Activated CD4-positive, alpha-beta T cell treated with anti-CD3 and anti-CD28 coated beads, Interleukin-2, amount 50 U/mL, for 48 hours (primary cell): ENCODE measurements at places on chromosomes 1 and 21.

- no peak for DNase-seq
These were observed 28.1 kb upstream of the ZYG11A start for GRCh38 chr1:52814465-52814864.

DNA sequence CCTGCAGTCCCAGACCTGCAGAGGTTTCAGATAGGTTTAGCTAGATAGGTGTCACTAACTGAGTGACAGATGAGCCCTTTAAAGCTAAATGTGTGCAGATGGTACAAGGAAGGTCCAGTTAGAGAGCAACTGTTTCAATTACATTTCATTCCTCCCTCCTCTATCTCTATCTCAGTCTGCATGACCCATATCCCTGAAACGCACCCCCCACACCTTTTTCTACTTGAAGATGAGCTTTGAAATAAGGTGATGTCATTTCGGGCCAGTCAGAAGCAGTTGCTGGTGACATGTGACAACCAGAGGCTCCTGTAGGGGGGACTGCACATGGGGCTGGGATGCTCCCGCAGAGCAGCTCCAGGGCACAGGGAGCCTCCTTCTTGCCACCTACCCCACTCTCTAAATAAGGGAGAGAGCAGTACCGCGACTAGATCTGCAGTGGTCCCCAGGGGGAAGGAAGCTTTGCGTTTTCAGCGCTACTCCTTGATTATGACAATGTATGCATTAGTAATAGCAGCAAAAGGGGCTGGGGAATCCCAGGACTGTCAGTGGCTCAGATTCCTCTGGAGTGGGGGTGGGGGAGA, 4.3 kb downstream of the ATP8B2 start:
- peak; percentile 26 for DNase-seq

GRCh38 chr1:22255341-22256212, 112.7 kb upstream of the WNT4 start:
- DNase-seq = no peak

- no peak for DNase-seq
These were observed 959 bp downstream of the PADI6 start for GRCh38 chr1:17372955-17373354.

GRCh38 chr1:198734323-198735008, 95.6 kb downstream of the PTPRC start:
- no peak for DNase-seq

DNA sequence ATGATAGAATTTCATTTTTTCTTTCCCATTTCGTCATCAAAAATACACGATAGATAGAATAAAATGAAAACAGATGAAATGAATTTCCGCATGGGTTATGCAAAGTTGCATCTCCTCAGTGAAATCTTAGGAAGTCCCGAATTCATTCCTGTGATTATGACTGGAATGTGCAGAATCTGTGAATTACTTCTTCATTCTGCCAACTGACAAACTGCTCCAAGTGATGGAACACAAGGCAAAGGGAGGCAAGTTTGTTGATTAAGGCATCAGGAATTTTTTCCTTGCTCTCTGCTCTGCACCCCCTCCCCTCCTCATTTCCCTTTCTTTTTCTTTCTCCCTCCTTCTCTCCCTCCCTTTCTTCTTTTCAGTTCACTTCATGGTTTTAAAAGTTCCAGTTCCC, 37.0 kb upstream of the ADGRL4 start:
- no peak for DNase-seq

GRCh38 chr21:24590261-24590660, 1017.0 kb downstream of the MRPL39 start:
- DNase-seq = no peak

- no peak for DNase-seq
These were observed 18.4 kb upstream of the EDN2 start for GRCh38 chr1:41502912-41503311.

DNA sequence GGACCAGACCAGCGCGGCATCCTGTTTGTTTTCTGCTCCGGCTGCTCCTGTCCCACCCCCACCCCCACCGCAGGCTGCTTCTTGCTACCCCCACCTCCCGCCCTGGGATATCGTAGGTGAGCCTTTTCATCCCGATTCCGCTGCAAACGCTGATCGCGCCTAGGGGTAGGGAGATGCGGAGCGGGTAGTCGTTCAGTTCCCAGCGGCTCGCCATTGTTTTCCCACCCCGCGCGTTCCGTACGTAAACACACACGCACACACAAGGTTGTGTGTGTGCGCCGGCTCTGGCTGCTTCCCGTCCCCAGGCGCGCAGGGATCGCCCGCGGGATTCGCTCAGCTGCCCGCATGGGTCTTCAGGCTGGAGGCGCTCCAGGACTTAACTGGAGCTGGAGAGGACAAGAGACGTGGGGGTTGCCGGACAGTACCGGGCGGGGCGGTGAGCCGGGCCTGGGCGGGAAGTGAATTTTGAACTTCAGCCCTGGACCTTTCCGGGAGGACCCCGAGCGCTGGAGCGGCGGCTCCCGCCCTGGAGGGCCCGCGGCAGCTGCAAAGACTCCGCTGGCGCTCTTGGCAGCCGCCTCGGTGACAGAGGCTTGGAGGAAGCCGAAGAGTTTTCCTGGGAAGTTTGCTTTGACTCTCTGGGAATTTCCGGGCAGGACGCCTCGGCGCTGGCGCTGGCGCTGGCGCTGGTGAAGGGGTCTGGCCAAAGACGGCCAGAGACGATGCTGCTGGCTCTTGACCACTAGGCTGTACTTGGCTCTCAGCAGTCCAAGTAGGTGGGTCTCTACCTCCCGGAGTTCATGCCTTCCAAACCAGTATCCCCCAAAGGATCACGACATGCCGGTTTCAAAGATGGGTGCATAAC, 1.6 kb downstream of the SOX13 start:
- DNase-seq = peak; percentile 8

- no peak for DNase-seq
These were observed 50.2 kb downstream of the PCNX2 start for GRCh38 chr1:233245191-233245765.

DNA sequence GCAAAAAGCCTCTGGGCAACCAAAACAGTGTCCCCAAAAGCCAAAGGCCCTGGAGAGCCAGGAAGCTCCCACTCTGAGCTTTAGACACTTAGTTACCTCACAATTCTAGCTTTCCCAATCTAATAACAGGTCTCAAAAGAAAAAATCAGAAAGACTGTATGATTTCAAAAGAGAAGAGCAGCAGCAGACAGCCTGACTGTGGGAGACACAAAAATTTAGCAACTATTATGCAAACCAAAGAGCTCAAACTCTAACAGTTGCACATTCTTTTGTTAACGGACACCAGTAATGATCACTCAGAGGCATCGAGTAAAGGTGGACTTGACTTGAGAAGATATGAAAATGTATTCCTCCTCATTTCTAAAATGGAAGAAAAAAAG, 160.1 kb downstream of the SLC45A1 start:
- DNase-seq = no peak

GRCh38 chr1:30263888-30264671, 459.3 kb downstream of the MATN1 start:
- DNase-seq = no peak

DNA sequence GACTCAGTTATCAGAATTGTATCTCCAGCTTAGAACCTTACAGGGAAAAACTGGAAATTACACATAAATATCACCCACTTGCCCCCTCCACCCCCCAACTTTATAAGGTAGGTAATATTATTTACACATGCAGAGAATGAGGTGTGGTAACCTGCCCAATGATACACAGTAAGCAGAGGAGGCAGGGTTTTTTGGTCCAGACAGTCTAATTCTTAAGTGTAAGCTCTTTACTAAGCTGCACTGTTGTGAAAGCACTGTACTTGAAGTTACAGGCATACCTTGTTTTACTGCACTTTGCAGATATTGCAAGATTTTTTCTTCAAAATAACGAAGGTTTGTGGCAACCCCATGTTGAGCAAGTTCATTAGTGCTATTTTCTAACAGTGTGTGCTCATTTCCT, 24.8 kb upstream of the MYOCOS start:
- no peak for DNase-seq

GRCh38 chr21:43027846-43028731, 47.5 kb downstream of the CBS start:
- DNase-seq = no peak

GRCh38 chr1:180230416-180230790, 339 bp downstream of the LHX4 start:
- no peak for DNase-seq

DNA sequence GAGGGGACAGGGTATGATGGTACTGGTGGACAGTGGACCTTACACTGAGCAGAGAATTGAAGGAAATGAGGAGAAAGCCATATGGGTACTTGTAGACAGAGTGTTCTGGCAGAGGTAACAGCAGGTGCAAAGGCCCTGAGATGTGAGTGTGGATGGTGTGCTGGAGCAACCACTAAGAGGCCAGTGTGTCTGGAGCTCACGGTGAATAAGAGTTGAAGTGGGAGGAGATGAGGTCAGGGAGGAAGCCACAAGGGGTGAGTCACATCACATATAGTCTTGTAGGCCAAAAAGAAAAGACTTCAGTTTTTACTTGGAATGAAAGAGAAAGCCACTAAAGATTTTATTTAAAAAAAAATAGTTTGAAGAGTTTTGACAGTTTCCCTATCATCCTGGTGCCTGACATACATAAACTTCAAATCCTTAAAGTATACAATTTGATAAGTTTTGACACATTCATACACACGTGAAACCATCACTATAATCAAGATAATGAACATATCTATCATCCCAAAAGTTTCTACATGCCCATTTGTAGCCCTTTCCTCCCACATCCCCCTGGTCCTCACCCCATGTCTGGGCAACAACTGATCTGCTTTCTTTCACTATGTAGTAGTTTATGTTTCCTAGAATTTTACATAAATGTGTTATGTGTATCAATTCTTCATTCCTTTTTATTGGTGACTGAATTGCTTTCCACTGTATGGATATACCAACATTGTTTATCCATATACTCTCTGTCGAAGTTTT, 148.4 kb downstream of the GPATCH2 start:
- peak; percentile 68 for DNase-seq

DNA sequence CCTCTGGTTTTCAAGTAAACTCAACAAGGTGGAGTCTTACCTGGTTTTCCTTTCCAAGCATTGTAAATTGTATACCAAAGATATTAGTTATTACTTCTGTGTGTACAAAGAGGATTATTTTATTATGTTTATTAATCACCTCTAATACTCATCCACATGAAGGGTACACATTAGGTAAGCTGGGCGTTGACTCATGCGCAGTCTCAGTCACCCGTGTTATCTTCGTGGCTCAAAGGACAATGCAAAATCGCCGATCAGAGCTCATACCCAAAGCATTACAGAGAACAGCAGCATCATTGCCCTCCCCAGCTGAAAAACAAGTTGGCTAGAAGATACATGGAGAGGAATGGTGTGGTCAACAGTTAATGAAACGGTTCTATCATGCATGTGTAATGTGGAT, 148.7 kb downstream of the NR5A2 start:
- DNase-seq = no peak

DNA sequence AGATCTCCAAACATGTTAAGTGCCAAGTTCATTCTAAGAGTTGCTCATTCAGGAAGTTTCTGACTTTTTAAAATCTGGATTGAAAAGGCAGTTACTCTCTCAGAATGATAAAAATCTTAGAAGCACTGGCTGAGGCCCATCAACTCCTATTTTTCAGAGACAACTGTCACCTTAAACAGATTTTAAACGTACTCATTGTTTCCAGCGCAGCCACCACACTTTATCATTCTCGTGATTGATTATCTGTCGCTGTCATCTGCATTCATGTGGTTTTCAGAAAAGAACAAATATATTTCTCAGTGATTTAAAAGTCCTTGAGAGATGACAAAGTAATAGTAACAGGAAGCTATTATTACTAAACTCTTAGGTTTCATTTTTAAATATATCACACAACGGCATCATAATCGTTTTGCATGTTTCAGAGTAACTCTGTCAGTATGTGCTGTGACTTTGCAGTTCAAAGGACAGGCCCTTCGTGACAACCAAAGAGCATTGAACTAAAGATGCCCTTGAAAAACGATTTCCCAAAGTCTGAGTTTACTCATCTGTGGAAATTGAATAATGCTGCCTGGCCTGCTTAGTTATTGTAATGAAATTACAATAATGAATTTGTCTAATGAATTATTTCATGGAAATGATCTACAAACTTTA, 14.9 kb upstream of the KCNK1 start:
- peak; percentile 52 for DNase-seq

GRCh38 chr1:31396633-31397351, 16.2 kb upstream of the SERINC2 start:
- DNase-seq = no peak

GRCh38 chr21:31928656-31929055, 55.8 kb downstream of the HUNK start:
- no peak for DNase-seq

GRCh38 chr1:187977298-187977697, 1148.5 kb downstream of the PLA2G4A start:
- no peak for DNase-seq

GRCh38 chr21:45969921-45970673, 11.5 kb upstream of the COL6A1 start:
- no peak for DNase-seq

GRCh38 chr1:51715369-51715768, 98.5 kb downstream of the OSBPL9 start:
- DNase-seq = no peak

DNA sequence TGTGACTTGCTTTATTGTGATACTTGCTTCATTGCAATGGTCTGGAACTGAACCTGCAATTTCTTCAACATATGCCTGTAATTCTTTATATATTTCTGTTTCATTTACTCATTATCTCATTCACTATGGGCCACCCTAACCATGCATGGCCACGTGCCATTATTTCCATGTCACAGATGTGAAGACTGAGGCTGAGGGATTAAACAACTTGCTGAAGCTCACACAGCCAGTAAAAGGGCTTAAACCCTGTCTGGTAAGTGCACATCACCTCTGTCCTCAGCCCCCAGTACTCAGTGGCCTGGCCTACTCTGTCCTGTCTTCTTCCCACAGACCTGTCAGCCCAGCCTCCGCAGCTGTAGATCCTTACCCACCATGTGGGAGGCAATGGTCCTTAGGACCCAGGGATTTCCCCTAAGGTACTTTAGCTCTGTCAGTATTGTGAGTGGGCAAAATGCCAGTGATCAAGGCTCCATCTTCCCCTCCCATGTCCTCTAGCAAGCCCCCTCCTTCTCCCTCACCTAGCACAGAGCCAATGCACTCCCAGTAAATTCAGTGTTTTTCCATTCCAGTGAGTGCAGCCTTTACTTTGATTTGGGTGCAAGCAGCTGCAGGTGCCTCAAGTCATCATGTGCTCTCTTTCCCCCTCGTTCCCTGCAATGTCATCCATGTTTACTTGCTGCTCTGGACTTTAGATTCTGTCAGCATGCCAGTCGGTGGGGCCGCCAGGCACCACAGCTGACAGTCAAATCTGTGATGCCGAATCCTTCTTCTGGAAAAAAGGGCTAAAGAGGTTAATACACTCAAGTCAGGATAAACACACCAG, 228.2 kb upstream of the PROX1 start:
- DNase-seq = no peak

GRCh38 chr1:87684713-87685205, 356.1 kb downstream of the LMO4 start:
- DNase-seq = no peak
